Activated T-helper 1 cell treated with anti-CD3 and anti-CD28 coated beads, Interleukin-2, amount 50 U/mL, for 16 hours (primary cell): ENCODE measurements at places on chromosomes 16 and 17.

GRCh38 chr16:924063-924462 lies 46.7 kb downstream of the LMF1 start:
- no peak for DNase-seq

DNA sequence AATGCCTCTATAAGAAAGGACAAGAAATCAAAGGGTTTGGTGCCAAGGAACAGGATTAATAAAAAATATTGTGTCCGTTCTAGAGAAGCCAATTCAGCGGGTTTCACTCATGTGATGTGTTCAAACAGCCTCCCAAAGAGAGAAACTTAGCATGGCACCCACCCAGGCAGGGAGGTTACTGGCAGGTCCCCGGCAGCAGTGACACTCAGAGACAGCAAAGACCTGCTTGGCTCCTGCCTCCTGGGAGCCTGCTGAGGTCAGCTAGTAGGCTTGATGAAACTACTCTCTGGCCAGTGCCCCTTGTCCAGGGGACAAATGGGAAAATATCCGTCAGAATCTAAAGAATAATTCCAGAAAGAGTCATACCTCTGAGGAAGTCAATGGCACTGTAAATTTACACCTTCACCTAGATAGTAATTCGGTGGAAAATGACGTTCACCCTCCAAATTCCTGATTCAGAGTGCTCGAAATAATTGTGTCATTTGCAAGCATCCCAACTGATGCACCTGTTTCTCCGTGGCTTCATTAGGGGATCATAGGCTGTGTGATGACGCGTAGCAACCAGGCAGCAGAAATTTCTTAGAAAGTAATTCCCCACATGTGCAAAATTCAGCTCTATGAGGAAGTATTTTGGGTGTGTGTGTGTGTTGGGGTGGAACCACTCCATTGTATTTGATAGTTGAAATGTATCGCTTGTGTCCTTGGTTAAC lies 481.5 kb upstream of the ZFHX3 start:
- no peak for DNase-seq

GRCh38 chr16:9363520-9363919 lies 272.1 kb downstream of the HAPSTR1 start:
- no peak for DNase-seq

GRCh38 chr17:15944759-15945526 lies at the start of gene ADORA2B:
Gene ADORA2B (plus strand): TSS chr17:15945130. CDS start chr17:15945249, 119 bp downstream.
- no peak for DNase-seq

GRCh38 chr17:5210614-5211252 lies 19.1 kb upstream of the ZNF594 start:
- no peak for DNase-seq

DNA sequence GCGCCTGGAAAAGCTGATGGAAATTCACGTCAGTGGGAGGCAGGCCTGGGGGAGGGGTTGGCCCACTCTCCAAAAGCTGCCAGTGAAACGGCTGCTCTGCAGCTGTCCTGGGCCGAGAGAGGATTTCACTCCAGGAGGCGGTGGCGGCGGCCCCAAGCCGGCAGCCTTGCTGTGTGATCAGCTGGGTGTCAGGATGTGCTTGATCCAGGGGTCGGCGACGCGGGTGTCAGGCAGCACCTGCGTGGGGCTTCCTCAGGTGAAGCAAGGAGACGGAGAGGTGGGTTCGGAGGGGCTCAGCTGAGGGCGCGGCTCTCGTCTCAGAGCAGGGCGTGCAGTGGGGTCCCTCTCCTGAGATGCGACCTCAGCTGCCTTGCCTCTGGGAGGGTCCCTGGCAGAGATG lies 7.0 kb downstream of the CBFA2T3 start:
- DNase-seq = no peak

- no peak for DNase-seq
These were observed 14.1 kb upstream of the NLRP1 start for GRCh38 chr17:5598457-5598856.

- no peak for DNase-seq
These were observed 40.7 kb upstream of the SLC12A3 start for GRCh38 chr16:56824331-56824730.

DNA sequence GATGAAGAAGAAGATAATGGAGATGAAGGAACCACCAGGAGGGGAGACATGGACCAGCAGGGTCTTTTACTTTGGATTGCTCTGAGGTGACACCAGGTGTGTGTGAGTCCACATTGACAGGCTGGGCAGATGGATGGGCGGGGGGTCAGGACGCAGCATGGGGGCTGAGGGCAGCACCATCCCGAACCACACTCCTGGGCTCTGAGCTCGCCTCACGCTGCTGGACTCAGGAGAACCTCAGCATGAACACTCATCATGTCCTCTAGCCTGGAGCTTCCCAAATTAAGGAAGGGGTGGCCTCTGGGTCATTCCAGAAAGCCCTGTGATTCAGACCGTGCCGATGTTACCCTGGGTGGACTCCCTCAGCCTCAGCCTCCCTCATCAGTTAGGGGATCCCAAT lies 50.4 kb upstream of the MAP3K14 start:
- DNase-seq = no peak

- DNase-seq = no peak
These were observed 103.9 kb downstream of the MSI2 start for GRCh38 chr17:57360266-57360665.

DNA sequence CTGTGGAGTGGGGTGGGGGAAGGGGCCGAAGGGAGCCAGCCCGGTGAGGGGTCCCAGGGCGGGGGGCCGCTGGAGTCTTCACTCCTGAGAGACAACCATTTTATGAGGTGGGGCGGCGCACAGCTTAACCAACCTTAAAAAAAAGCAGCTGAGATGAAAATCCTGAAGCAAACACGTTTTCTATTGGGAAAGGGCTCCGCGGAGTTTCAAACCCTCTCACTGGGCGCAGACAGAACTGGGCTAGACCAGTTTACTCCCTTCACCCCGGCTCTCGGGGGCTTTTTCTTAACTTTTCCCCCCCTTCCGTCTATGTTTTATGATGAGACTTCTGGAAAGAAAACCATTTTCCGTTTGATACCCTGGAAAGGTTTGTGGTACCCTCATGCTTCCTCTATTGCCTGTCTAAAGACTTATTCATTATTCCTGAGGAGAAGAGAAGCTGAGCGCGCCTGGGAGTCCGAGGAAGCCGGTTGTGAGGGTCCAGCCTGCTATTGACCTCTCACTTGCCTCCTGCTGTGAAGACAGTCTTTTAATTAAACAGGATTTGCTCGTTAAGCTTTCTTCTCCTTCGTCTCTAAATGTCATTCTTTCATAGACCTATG lies 482 bp upstream of the SSH2 start:
- DNase-seq = no peak

GRCh38 chr16:52463904-52464303 lies 83.0 kb downstream of the TOX3 start:
- no peak for DNase-seq

DNA sequence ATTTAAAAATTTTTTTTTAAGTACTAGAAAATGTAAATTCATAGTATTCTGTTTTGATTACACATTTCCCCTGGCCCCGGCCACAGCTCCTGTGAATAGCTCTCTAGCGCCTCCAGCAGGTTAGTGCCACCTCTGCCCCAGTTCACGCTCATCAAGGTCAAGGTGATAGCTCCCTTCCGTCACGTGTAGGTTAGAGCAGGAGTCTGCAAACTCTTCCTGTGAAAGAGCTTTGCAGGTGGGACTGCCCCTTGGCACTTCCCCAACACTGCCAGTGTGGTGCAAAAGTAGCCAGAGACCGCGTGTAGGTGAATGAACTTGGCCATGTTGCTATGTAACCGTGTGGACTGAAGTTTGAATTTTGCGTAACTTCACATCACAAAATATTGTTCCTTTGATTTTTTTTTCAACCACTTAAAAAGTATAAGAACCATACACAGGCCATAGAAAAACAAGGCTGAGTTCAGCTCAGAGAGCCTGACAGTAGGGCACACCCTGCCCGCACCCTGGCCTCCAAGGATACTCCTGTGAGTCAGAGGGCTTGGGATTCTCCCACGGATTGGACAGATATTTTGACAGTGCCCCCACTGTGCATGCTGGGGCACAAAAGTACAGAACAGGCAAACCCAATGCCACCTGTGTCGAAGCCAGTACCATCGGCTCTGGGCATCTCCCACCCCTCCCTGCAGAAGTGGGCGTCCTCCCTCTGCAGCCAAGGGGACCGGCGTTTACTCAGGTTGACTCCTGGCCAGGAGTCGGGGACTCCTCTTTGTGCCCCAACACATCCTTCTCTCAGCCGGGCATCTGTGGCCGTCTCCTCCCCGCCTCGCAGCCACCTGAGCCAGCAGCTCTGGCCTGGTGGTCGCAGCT lies 92.0 kb upstream of the CHMP6 start:
- peak; percentile 62 for DNase-seq

DNA sequence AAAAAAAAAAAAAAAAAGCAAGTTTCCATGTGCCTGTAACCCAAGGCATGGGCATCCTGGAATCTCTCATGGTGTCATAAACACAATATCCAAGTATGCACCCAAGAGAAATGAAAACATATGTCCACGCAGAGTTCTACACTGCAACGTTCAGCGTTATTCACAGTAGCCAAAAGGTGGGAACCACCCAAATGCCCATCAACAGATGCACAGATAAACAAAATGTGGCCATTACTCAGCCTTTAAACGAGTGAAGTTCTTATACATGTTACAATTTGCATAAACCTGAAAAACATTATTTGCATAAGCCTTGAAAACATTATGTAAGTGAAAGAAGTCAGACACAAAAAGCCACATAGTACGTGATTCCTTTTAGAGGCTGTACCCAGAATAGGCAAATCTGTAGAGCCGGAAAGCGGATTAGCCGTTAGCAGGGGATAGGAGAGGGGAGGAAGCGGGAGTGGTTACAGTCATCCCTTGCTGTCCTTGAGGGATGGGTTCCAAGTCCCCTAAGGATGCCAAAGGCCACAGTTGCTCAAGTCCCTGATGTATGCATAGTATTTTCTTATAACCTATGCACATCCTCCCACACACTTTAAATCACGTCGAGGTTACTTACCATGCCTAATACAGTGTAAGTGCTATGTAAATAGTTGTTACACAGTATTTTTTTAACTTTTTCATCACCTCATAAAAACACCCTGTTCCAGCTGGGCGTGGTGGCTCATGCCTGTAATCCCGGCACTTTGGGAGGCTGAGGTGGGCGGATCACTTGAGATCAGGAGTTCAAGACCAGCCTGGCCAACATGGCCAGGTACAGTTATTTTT lies 47.3 kb upstream of the DNAH17 start:
- DNase-seq = no peak

DNA sequence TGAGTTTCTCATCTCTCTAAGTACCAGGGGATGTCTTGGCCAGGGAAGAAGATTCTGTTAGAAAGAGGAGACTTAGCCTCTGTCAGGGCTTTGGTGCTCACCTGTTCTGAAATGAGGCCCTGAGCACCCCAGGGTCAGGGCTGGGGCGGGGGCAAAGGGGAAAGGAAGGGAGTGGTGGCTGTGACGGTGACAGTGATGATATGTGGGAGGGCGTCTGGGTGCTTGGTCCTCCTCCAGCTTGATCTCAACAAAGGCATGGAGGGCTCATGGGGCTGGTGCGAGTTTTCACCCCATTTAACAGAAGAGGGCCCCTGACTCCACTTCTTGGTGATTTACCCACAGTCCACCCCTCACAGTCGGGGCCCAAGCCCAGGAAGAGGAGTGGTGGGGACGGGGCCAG lies 15.1 kb downstream of the SOX8 start:
- DNase-seq = no peak

DNA sequence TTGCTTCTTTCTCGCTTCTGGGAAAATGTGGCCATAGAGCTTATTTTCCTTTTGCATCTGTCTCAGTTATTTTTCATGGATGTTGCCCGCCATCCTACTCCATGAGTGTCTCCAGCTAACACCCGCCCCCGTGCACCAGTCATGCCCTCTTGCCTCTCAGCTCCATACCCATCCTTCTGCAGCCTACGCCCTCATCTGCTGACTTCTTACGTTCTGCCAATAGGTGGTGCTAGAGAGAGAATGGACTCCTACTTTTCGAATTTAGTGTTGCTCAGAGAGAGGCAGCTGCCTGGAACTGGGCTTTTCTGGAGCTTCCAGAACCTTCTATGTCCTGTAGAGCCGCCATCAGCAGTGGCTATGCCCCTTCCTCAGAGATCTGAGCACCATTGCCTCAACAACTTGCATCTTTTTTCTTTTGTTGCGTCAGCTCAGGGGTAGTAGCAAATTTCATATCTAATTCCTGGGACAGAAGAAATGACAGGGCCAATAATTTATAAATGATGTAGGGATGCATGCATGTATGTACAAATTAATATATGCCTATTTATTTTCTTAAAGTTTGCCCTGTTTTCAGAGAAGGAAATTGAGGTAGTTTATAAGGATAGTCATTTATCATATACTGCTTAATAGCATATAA lies 119.7 kb upstream of the MYOCD start:
- DNase-seq = no peak

GRCh38 chr17:61183793-61184192 lies 215.8 kb upstream of the TBX2 start:
- no peak for DNase-seq

- no peak for DNase-seq
These were observed 282.4 kb downstream of the ABCC12 start for GRCh38 chr16:47873434-47873833.

- DNase-seq = no peak
These were observed 6.9 kb downstream of the CYBC1 start for GRCh38 chr17:82443465-82444283.

DNA sequence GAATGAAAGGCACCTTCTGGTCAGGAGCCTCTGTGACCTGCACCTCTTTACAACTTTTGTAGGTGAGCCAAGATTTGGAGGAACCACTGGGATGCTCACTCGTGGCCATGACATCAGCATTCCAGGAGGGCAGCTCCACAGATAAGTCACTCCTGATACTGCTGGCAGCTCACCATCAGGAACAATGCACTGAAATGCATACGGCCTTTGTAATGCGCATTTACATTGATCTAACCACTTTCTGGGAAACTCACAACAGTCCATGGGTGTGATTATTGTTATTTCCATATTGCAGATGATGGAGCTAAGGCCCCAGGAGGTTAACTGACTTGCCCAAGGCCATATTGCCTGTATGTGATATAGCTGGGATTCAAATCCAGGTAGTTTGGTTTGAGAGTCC lies 34.3 kb upstream of the PMFBP1 start:
- no peak for DNase-seq

- peak; percentile 14 for DNase-seq
These were observed 37.2 kb upstream of the BCAR1 start for GRCh38 chr16:75288596-75289120.

GRCh38 chr17:44006272-44006597 lies 1.8 kb downstream of the NAGS start:
- no peak for DNase-seq
